ENCODE measurements at places on chromosomes 7 and 10.

DNA sequence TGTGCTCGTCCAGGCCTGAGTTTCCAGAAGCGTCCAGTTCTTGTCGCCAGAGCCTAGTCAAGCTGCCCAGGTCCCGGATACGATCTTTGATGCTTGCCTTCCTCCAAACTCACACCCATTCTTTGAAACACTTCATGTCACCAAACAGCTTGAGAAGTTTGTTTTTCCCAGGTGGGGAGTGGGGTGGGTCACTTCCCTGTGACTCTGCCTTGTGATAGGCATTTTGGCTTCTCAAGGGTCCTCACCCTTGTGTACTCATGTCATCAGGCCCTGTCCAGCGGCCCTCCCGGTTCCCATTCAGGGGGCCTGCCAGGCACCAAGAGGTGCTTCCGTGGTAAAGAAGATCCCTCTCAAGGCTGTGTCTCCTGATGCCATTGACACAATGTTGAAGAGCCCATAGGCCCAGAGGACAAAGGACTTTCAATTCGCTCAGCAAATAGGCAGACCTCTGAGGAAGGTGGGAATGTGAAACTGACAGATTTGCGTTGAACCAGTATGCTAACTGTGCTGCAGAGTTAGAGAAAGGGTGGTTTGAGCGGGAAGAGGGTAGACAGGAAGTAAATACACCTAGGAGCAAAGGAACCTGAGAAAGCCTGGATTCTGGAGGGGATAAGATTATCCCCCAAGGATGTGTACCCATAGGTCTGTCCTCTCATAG, 24.7 kb upstream of the SFTPA1 start:
- DNase-seq: no peak

DNA sequence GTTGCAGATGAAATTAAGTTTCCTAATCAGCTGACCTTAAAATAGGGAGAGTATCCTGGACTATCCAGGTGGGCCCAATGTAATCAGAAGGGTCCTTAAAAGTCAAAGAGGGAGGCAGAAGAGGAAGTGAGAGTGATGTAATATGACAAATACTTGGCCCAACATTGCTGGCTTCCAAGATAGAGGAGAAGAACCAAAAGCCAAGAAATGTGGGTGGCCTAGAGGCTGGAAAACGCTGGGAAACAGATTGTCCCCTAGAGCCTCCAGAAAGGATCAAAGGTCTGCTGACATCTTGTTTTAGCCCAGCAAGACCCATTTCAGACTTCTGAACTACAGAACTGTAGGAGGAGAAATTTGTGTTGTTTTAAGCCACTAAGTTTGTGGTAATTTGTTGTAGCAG, 79.7 kb upstream of the NOBOX start:
- DNase-seq: no peak

DNA sequence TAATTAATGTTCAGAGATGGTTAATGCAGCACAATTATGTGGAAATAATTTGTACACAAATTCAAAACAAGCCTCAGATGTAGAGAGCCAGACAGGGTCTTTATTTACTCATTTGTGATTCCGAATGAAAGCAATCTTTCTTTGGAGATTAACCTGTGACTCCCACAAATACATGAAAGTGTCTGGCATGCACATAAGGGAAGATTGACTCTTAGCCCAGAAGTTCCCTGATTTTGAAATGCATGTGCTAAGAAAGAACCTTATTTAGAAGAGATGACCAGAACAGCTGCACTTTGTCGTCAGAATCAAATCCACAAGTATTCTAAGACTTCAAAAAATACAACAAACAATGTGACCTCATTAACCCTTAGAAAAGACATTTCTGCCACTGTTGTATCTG, 45.1 kb downstream of the RNLS start:
- no peak for DNase-seq

DNA sequence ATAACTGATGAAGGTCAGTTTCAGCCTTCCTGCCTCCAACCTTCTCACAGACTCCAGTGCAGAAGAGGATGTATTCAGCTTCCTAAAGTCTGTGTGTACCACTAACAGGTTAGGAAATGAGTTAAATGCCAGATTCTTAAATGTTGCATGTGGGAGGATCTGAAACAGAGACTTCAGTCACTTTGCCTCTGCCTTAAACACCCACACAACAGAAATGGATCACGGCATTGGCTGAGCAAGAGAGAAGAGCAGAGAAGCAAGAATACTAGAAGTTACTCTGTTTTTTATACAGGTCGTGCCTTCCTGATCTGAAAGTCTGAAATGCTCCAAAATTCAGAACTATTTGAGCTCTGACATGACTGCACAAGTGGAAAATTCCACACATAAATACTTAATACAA, 98.9 kb upstream of the ARHGAP21 start:
- no peak for DNase-seq

DNA sequence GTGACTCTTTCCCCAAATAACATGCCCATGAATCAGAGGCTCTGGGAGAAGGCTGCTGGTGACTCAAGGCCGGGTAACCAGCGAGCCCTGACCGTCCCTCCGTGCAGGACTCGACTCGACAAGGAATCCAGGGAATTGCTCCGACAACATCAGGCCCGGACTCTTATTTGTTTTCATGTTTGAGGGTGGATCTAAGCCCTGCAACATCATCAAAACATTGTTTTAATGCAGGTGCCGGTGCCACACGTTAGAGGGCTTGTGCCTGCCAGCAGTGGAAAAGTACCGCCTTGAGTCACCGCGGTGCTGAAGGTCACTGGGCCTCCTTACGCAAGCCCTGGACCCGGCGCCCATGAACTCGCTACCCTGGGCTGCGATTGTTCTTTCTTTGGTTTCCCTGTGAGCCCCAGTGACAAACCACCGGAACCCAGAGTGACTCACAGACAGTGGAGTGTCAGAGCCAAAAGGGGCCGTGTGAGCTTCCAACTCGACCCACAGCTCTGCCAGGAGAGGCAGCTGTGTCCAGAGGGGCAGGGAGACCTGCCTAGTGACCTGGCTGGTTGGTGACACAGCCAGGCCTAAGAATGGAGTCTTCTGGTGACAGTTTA, 139.4 kb upstream of the SHH start:
- peak; percentile 98 for DNase-seq

GRCh38 chr10:86937502-86938154, 19.8 kb downstream of the MMRN2 start:
- no peak for DNase-seq

Data from fibroblast of skin of back (primary cell).